ENCODE measurements at places on chromosomes 12 and 14. TPM values are rescaled to one million over a fixed set of nuclear protein-coding genes. Genes with fewer than 3 reads are reported as not detected.

Gene TMEM121
- 4.8 TPM for total RNA-seq

Gene TAS2R42
- total RNA-seq, result not detected

Gene XPOT
- total RNA-seq, result 88.9 TPM

Gene DDHD1
- 12.4 TPM for total RNA-seq

Gene OAS2
- 3.1 TPM for total RNA-seq

Gene TAS2R8
- total RNA-seq, result not detected

Gene SELPLG
- total RNA-seq, result 0.62 TPM

Gene GLT1D1
- not detected for total RNA-seq

Gene FOXM1
- 136 TPM for total RNA-seq

Gene SVOP
- not detected for total RNA-seq

Gene FGF23
- not detected for total RNA-seq

Gene CLEC7A
- total RNA-seq, result not detected

Gene ZNF268
- 18.2 TPM for total RNA-seq

Gene RTL1
- not detected for total RNA-seq

Gene TMTC1
- 5.1 TPM for total RNA-seq

Gene NKX2-1
- not detected for total RNA-seq

Gene LGR5
- total RNA-seq, result not detected

Gene GPR137C
- 3.8 TPM for total RNA-seq

Gene GCH1
- total RNA-seq, result 5.0 TPM

Gene CHFR
- 66.5 TPM for total RNA-seq

Gene TSHR
- not detected for total RNA-seq

Gene PLEK2
- total RNA-seq, result 4.7 TPM

Gene EML5
- 0.09 TPM for total RNA-seq

Gene GALC
- 14.2 TPM for total RNA-seq

Gene ALDH1L2
- total RNA-seq, result 2.2 TPM

Gene PPP4R4
- not detected for total RNA-seq

Gene OTX2
- not detected for total RNA-seq

Gene SYCP3
- 0.25 TPM for total RNA-seq

Gene CRIP2
- 322 TPM for total RNA-seq

Gene SSPN
- total RNA-seq, result 0.65 TPM

Gene NOC4L
- total RNA-seq, result 28.0 TPM

Gene TAS2R46
- 2.4 TPM for total RNA-seq

Gene TAS2R7
- not detected for total RNA-seq
